ENCODE measurements at places on chromosomes 11 and 22.
A peak's percentile ranks its signal among the peaks of the same experiment; 100 is the strongest.

DNA sequence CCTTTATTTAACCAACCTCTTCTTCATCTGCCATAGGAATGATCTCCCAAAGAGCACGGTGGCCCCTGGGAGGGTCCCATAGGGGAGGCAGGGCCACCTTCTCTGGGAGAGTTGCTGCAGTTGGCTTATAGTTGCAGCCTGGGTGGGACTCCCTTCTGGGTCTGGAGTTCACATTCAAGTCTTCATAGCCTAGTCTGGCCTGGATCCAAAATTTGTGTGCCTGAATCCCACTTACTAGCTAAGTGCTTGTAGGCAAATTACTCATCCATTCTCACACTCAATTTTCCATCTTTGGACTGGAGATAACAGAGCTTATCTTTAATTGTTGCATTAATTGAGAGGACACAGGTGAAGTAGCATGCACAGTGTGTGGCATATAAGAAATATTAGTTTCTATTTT, 163.6 kb downstream of the GRIK4 start:
- no peak for DNase-seq

GRCh38 chr11:96642583-96642982, 252.8 kb downstream of the JRKL start:
- DNase-seq = no peak

- DNase-seq = peak; percentile 70
Measured at GRCh38 chr11:133946541-133947318, 10.0 kb downstream of the IGSF9B start.

DNA sequence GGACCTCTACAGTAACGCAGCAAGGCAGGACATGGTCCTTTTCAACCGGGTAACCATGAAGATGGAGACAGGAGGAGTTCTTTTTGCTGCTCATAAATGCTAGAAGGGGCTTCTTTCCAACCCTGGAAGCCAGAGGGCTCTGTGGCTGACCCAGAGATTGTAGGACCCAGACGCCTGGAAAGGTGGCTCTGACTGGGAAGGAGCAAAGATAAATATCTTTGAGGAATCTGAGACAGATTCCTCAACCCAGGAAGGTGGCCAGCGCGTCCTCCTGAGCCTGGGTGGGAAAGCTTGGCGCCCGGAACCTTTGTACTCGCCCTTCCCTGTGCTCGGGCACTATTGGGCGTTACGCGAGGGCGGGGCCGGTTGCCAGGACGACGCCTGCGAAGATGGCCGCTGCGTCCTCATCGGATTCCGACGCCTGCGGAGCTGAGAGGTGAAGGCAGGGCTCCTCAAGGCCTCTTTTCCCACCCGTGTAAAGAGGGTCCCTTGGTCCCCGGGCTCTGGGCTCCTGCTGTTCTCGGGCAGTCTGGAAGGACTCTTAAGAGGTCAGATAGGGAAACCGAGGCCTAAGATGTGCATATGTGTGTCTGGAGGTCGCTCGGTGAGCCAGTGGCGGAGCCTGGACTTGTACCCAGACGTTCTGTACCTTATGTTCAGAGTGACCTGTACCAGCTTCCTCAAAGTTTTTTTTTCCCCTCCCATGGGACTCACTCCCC, at the start of gene BBS1:
BBS1 (plus strand) TSS at position 365 of the 719 bp plus-strand sequence; CDS start at position 390, 25 bp downstream.
- DNase-seq = peak; percentile 76

GRCh38 chr11:84355911-84356310, 1069.7 kb upstream of the CCDC90B start:
- no peak for DNase-seq

DNA sequence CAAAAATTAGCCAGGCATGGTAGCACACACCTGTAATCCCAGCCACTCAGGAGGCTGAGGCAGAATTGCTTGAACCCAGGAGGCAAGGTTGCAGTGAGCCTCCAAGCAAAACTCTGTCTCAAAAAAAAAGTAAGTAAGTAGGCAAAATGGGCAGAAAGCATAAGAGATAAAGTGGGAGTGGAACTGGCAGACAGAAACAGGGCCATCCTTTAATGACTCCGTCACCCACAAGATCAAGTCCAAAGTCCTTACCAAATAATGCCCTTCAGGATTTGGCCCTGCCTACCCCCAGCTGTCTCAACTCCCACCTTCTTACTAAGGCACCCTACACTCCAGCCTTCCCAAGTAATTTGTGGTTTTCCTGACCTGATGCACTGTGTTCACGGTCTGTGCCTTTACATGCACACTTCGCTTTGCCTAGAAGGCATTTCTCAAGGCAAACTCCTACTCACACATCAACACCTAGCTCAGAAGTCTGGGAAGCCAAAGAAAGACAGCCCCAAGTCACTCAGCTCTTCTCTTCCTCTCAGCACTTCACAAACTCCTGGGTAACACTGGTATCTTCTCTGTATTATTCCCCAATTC, 6.1 kb downstream of the MAPK1 start:
- DNase-seq = no peak

GRCh38 chr11:6489306-6489705, 7.8 kb upstream of the DNHD1 start:
- DNase-seq = no peak

DNA sequence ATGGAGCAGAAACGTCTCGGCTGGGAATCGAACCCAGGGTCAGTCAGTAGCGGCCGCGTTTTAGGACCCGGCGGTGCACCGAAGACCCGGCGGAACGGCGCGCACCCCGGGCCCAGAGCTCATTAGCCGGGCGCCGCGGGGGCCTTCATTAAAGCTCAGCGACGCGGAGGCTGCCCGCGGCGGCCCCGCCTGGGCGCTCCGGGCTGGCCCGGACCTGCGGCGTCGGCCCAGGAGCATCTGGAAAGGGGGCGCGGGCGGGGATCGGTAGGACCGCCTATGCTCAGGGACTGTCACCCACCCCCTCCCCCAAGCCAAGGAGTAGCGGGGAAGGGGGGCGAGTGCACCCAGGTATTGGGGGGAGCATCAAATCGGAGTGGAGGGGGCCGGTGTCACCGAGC, 52.2 kb downstream of the CYTH4 start:
- DNase-seq = no peak

DNA sequence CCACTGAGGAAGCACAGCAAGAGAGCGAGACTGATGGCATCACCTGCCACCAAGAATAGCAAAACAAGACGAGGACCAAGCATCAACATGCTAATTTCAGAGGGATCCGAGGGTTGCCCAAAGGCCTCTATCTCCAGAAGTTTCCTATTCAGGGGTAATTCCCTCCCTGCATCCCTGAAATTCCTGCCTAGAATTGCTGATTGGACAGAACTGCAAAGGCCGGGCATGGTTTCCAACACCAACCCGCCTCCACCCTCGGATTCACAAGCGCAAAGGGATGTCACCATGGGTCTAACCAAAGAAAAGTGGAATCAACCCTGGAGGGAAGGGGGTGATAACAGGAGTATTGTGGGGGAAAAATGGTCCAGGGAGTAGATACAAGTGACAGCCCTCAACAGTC, 28.3 kb upstream of the ETS1 start:
- no peak for DNase-seq

GRCh38 chr22:22882033-22882717, 5.4 kb upstream of the IGLL5 start:
- DNase-seq = no peak

DNA sequence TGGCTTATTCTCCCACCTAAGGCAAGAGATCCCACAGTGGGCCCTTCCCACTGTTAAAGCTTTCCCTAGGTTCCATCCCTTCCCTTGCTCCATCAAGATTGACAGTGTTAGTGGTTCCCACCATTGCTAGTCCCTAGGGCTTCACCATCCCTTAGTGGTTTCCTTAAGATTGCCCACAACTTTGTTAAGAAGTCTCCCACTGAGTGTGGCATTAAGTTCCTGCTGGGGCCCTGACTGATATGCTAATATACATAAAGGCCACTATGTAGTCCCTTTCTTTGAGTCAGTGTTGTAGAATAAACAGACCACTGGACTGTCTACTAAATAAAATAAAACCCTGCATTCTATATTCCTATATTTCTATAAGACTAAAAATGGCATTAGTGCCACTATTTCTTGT, 176.1 kb downstream of the GUCY1A2 start:
- DNase-seq = no peak

GRCh38 chr11:71787098-71787823, 45.7 kb upstream of the DEFB108B start:
- DNase-seq = peak; percentile 99

- DNase-seq = no peak
Measured at GRCh38 chr11:116055064-116055463, 550.8 kb upstream of the CADM1 start.

- no peak for DNase-seq
Measured at GRCh38 chr11:132559331-132560036, 972.8 kb downstream of the OPCML start.

DNA sequence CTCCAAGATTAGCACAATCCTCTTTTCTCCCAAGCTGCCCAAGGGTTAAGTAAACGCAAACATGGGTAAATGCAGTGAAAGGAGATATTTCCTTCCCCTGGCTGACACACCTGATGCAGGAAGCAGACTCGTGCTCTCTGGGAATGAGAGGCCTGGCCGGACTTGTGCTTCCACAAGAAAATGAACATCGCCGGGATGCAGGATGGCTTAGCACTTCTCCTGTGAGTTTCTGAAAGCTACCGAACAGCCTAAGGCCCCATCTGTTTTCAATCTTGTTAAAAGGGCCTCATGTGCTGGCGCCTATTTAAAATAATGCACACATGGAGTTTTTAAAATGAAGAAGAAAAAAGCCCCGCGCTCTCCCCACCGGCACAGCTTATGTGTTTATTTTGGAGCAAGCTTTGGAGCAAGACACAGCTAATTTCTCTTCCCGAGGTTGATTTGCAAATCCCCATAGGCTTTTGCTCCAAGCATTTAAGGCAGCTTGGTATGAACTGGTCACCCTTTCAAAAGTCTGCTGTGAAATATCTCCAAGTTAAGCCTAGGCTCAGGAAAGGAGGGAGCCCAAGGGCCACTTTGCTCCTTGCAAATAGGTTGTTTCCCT, 100.9 kb downstream of the SYN3 start:
- peak; percentile 22 for DNase-seq

DNA sequence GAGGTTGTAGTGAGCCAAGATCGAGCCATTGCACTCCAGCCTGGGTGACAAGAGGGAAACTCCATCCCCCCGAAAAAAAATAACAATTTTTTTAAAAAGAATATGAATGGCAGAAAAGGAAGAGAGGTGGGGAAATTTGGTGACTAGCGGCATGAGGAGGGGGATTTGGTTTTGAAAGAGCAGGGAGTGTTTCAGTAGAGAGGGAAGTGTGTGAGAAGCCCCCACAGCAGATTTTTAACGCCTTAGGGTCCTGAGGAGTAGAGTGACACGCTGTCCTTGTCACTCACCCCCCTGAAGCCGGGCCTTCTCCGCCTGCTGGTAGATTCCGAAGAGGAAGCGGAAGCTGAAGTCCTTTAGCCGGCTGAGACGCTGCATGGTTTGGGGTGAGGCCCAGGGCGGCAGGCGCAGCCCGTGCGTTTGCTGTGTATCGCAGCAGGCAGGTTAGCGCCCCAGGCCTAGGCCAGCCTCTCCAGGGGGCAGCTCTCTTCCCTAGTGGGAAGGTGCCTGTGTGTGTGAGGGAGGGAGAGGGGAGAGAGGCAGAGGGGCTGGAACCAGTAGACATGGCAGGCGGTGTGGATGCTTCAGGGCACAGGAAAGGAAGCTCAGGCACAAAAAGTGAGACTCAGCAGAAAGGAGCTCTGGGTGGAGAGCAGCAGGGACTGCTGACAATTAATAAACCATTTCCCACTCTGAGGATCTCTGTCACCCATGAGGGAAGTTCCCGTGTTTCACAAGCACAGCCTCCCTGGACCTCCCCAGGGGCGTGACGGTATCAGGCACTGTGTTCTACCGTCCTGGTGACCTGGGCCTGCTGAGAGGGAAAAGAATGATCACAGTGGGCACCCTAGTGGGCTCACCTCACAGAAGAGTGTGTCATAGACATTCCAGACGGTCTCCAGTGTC, 3.9 kb downstream of the ACP2 start:
- DNase-seq = no peak

DNA sequence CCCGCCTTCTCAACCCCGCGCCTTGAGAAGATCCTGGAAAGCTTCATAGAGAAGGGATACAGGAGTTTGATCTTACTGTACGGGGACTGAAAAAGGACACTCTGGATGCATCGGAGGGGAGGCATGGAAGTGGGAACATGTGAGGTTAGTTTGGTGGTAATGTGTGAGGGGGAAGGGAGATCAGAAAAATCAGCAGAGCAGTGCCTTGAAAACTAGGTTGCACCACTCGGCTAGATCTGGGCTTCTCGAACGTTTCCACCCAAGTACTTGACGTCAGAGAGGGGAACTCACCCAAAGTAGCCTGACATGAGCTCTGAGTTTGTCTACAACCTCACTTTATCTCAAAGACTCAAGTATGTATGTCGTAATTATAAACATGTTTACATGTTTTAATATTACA, 14.5 kb downstream of the USP35 start:
- DNase-seq = no peak

GRCh38 chr11:75946531-75947530, 131.8 kb downstream of the UVRAG start:
- DNase-seq = no peak

GRCh38 chr22:30882184-30882717, 86.3 kb downstream of the MORC2 start:
- DNase-seq = no peak

DNA sequence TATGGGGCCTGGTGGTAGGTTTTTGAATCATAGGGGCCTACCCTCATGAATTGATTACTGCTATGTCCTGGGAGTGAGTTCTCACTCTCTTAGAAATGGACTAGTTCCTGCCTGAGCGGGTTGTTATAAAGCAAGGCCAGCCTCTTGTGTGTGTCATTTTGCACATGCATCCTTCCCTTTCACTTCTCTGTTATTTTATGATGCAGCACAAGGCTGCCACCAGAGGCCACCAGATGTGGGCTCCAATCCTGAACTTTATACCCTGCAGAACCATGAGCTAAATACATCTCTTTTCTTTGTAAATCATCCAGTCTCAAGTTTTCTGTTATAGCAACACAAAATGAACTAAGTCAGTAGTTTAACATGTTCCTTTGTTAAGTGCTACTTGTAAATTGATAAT, 251.4 kb downstream of the BLID start:
- DNase-seq = no peak

DNA sequence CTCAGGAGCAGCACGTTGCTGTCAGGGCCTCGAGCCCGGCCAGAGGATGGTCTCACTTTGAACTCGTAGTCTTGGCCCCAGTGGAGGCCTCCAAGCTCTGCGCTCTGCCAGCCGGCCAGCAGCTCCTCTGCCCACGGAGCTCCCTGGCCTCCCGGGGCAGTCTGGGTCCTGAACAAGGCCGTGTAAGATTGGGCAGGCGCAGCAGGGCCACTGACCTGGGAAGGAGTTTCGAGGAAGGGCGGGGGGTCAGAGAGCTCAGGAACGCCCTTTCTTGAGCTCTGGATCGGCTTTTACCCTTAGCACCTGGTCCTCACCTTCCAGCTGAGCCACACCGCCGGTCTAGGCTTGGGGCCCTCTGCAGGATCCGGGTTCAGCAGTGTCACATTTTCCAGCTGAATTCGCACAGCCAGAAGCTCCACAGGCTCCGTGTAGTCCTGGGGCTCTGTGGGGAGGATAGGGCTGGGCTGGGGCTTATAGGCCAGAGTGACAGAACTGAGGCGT, 2.1 kb downstream of the ROBO4 start:
- no peak for DNase-seq

- DNase-seq = no peak
Measured at GRCh38 chr11:95142431-95142830, 52.8 kb downstream of the ENDOD1 start.
